Iris pigment epithelial cell (primary cell): ENCODE measurements at places on chromosomes 1 and 21.

DNA sequence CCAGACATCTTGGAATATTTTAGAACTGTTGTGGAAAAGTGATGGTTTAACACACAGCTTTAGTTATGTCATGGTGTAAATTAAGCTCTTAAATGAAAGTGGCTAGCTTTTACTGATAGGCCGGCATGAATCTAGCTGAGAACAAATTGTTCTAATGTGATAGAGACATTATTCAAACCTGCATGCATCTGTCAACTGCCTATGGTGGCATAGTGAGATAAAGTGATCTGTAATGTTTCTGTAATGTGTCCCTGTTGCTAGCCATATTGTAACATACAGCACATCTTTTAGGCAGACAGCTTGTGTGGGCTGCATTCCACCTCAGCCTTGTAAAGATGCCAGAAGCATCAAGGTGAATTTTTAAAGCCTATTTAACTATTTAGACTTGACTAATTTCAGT, 16.0 kb downstream of the LRIG2 start:
- DNase-seq = no peak

- no peak for DNase-seq
These were observed 44.0 kb upstream of the PKN2 start for GRCh38 chr1:88640060-88640459.

- peak; percentile 21 for DNase-seq
These were observed 251.8 kb downstream of the CRB1 start for GRCh38 chr1:197519741-197520334.

GRCh38 chr1:5427026-5427613, 565.1 kb downstream of the NPHP4 start:
- no peak for DNase-seq

GRCh38 chr1:248421384-248421783, 18.5 kb downstream of the OR2T1 start:
- peak; percentile 1 for DNase-seq

DNA sequence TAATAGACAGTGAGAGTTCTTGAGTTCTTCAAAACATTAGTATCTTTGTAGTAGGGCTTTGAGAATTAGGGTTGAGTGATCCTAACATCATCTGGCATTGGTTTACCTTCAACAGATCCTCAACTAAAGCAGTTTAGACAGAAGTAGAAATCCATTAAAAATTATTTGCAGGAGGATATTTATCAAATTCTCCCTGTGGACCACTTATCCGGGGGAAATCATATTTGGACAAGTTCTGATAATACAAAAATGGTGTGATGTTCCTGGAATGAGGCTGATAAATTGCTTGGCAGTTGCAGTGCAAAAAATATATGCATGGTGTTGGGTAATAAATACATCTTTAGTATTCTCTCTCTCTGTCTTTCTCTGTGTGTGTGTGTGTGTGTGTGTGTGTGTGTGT, 115.1 kb upstream of the CHODL start:
- no peak for DNase-seq

DNA sequence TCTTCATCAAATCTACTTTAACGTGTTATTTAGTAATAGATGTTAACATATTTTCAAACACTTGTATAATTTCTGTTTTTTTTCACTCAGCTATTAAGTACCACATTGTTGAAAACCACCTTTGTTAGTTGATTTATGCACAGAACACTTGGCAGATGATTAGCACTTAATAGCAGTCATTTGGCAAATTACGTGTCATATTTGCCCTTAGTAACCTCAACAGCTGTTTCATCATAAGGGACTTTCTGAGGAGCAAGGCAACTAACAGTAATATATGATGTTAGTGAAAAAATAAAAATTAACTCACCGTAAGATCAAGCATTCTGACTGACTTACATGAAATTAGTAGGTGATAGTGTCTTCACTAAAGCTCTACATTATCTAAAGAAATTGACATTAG, 186.4 kb downstream of the HMCN1 start:
- no peak for DNase-seq

- DNase-seq = no peak
These were observed 190.0 kb upstream of the UBE2U start for GRCh38 chr1:64013395-64013794.

DNA sequence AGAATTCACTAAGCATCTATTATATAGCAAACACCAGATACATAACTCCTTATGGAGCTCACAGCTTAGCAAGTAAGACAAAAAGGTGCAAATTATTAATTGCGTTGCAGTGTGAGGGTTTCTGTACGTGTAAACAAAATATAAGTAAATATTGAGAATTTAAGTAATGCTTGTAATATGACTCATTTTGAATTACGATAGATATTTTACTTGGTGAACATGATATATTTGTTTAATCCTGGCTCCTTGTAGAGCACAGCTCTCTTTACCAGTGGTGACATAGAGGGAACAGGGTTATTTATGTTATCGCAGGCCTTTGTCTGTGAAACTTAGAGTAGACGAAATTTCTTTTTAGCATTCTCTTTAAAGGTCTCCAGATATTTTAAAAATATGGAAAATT, 36.4 kb downstream of the LYPLAL1 start:
- DNase-seq = peak; percentile 44

GRCh38 chr1:9755441-9755995, 68.2 kb downstream of the CLSTN1 start:
- no peak for DNase-seq

GRCh38 chr21:17295997-17296396, 216.8 kb upstream of the CXADR start:
- no peak for DNase-seq

DNA sequence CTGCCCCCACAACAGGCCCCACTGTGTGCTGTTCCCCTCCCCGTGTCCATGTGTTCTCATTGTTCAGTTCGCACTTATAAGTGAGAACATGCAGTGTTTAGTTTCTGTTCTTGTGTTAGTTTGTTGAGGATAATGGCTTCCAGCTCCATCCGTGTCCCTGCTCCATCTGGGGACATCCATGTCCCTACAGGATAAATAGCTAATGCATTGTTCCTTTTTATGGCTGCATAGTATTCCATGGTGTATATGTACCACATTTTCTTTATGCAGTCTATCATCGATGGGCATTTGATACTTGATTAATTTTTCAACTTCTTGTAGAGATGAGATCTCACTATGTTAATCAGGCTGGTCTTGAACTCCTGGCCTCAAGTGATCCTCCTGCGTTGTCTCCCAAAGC, 44.4 kb upstream of the RUNX1 start:
- DNase-seq = no peak

GRCh38 chr21:29144736-29145353, 14.4 kb downstream of the MAP3K7CL start:
- DNase-seq = peak; percentile 50

DNA sequence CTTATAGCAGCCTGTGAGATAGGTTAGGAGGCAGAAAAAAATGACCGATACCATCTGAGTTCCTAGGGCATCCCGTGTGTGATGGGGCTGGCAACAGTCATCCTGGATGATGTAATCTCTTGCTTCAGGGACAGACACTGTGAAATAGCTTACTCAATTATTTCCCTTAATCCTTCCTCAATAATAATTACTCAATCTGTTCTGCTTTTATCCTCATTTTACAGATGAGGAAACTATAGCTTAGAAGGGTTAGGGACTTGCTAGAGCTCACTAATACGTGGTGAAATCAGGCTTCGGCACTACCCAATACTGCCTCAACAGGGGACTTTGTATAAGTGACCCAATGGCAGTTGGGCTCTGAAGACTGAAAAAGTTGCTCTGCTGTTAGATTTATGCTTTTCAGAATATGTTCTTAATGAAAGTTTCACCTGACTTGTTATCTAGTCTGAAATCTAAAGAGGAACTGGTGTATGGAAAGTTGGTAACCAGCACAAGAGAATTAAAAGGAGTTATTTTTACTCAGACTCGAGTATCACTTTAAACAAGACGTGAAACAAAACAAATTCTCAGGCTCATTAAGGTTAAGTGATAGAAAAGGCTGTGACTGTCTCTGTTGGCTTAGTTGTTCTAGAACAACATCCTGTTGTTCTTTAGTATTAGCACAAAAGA, 14.4 kb downstream of the CD55 start:
- peak; percentile 72 for DNase-seq

- DNase-seq = peak; percentile 18
These were observed 123.9 kb downstream of the PTBP2 start for GRCh38 chr1:96845464-96845863.

GRCh38 chr1:89274411-89274857, 1.8 kb upstream of the GBP5 start:
- DNase-seq = peak; percentile 91

GRCh38 chr1:119132179-119132578, 8.3 kb downstream of the WARS2 start:
- no peak for DNase-seq

DNA sequence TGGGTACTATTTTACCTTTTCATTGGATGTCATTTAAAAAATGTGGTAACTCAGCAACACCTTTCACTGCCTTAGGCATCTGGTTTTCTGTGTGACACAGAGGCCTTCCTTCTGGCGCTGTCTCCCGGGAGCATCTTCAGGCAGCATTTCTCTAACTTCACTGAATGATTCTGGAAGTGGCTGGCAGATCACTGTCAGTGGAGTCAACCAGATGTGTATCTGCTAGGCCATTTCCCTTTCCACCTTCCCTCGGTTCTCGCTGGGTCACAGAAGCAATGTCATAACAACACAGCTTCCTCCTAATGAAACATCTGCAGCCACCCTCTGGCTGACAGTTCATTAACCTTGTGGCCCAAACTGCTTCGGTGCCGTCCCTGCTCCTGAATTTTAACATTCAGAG, 137.8 kb downstream of the KIF26B start:
- DNase-seq = no peak

DNA sequence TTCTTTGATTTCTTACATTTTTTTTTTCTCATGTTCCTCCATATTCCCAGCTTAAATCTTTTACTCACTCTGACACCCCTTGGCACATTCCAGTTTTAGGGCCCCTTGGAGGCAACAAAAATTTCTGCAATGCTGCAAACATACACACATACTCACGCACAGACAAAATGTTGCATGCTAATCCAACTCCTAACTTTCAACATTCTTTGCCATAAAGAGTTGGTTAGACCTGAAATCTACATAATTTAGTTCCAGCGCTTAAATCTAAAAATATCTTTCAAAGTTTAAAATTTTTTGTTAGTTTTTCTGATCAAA, 103.9 kb downstream of the PTPN14 start:
- no peak for DNase-seq

GRCh38 chr1:167057241-167057688, 32.9 kb downstream of the GPA33 start:
- peak; percentile 27 for DNase-seq

GRCh38 chr1:15577691-15578090, 7.2 kb downstream of the AGMAT start:
- DNase-seq = no peak
